IgD-negative memory B cell (primary cell): ENCODE measurements at places on chromosomes 2 and 18. TPM values are rescaled to one million over a fixed set of nuclear protein-coding genes. Genes with fewer than 3 reads are reported as not detected.

ABCG8 gene
- polyA plus RNA-seq, result not detected

KCNS3 gene
- polyA plus RNA-seq, result not detected

TMEM198 gene
- 0.28 TPM for polyA plus RNA-seq

HRH4 gene
- not detected for polyA plus RNA-seq

NLRC4 gene
- 1.6 TPM for polyA plus RNA-seq

NXPH2 gene
- polyA plus RNA-seq, result not detected

CYP26B1 gene
- not detected for polyA plus RNA-seq

FSHR gene
- not detected for polyA plus RNA-seq
